ENCODE measurements at places on chromosomes 5 and 9.

DNA sequence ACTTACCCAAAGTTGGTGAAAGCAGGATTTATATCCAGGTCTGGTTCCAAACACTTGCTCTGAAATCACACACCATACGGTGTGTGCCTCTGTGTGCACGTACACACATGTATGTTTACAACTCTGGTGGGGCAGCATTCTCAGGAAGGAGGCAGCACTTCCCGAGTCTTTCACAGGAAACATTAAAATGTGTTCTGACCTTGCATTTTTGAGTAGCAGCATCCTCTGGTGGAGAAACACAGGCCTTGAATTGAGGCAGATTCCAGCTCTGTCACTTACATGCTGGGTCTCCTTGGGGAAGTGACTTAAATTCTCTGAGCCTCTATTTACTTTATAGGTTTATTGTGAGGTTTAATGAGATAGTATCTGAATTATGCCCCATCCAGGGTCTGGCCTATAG, 126.4 kb downstream of the RGS3 start:
- DNase-seq, result no peak

- no peak for DNase-seq
These were observed 71.4 kb downstream of the MYO10 start for GRCh38 chr5:16864631-16865131.

DNA sequence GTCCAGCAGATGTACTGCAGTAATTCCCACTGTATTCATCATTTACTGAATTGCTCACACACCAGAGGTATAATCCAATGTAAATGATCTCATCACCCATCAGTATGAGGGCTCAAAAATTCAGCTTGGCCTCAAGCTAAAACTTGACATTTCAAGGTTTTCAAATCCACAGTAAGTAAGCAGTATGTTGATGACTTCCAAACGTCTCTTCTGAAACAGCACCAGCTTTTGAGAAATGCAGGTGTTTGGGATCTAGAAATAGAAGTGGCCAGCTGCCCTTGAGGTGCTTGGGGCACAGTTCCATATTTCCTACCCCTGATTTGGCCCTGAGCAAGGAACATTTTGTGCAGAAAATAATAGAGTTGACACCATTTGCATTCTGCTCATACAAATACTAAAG, 388.0 kb upstream of the TUSC1 start:
- DNase-seq, result no peak

GRCh38 chr5:180810959-180811622, 8.5 kb upstream of the MGAT1 start:
- DNase-seq, result no peak

DNA sequence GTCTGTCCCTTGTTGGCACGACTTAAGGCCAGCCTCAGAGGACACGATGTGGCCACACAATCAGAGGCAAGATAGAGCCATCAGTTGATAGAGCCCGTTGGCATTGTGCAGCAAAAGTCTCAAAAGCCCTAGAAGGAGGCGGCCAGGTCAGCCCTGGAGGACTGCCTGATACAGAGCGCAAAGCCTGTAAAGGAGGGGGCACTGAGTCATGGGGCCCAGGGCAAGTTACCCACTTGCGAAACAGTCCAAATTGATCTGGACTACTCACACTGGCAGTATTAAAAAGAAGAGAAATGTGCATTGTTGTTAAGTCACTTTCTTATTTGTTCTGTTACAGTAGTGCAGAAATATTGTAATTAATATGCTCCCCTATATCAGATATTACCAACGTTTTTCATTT, 51.5 kb downstream of the KLF9 start:
- no peak for DNase-seq

DNA sequence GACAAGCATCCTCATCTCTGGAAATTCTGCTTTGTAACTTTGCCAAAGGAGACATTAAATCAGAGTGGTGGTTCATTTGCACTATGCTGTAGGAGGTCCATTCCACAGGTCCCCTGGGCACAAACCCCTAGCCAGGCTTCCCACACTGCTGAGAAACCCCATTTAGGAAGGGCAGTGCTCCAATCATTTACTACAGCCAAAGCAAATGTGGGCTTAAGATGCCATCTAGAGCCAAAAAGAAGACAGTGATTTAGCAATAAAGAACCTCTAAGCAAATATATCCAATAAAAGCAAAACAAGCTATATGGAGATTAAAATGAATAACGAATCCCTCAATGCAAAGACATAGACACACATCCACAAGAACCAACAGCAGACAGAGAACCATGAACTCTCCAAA, 129.0 kb upstream of the ALDH1B1 start:
- no peak for DNase-seq

DNA sequence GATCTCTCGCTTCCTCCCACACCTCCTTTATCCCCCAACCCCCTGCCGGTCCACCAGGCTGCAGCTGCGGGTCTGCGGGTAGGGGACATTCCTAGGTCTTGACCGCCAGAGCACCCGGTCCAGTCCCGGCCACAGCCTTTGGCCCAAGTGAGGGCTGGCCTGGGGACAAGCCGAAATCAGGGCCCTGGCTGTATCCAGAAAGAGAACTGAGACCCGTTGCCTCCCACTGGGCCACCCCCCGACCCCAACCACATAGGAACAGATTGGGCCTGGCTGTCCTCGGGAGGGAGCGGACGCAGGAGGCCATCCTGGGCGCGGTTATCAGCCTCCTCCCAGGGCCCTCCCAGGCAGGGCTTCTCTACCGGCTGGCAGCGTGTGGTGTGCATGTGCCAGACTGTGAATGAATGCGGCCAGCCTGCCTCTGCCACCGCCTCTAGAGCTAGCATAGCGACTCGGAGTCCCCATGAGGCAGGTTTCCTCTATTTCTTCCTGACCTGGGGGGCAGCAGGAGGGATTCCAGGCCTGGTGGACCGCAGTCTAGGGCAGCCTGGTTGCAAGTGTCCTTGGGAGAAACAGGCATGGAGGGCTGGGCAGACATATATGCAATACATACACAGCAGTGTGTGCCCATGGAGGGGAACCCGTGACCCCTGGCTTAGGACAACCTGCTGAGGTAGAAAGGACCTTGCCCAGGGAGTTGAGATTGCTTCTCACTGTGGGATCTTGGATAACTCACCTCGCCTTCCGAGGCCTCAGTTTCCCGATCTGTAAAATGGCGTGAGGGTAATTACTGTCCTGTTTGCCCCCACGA, 1.2 kb downstream of the N4BP3 start:
- DNase-seq, result peak; percentile 20

DNA sequence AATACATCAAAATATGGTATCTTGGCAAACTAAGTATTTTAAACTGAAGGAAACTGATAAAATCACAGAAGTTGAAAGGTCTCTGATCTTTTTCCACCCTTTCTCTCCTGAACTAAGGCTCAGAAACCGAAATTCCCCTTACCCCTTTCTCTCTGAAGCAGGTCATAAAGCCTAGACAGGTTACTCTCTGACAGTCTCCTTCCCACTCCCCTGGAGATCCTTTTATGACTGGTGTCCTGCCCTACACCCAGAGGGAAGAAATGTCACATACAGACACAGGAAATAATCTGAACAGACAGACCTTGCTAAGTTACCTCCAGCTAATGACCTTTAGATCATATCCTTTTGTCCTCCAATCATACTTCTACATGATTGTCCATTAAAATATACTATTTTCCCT, 127.4 kb downstream of the HCN1 start:
- no peak for DNase-seq

GRCh38 chr9:113621309-113621791, 157.8 kb downstream of the RGS3 start:
- DNase-seq, result no peak

- DNase-seq, result no peak
These were observed 24.0 kb upstream of the ADAM19 start for GRCh38 chr5:157599565-157599964.

GRCh38 chr9:33426843-33427293, 20.5 kb downstream of the AQP3 start:
- no peak for DNase-seq

DNA sequence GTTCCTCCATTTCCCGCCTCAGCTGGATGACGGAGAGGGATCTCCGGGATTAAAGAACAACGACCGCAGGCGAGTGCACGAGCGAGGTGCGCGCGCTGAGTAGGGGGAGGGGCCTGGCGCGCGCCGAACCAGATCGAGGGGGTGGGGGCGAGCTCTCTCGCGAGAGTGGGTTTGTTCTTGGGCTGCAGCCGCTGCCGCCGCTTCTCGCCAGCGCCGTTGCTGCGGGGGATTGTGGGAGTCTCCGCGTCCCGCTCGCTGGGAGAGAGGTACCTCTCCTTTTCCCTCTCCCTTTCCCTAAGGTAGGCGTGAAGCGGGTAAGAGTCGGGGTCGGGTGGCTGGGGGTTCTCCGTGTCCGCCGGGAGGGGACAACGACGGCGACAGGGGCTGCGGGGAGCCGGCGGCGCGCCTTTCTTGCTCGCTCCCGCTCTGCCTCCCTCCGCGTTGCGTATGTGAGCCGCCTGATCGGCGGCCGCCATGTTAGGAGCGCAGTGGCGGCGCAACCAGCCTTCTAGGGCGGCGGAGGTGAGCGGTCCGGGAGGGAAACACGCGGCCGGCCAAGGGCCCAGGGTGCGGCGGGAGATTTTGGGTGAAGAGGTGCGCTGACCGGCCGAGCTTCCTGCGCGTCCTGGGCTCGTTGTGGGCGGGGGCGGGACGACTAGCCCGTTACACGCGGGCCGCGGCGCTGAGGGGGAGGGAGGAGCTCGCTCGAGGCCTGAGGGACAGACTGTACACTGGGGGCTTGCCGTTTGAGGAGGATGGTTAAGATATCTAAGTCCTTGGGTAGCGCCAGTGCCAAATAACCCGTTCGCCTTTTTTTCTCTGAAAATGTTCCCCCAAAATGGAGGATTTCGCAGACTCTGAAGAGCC, at the start of gene MATR3:
Gene MATR3, plus strand, starts transcription at position 234 of the 867 bp plus-strand sequence. CDS start 13,676 bp downstream, outside the sequence.
- DNase-seq, result peak; percentile 84

DNA sequence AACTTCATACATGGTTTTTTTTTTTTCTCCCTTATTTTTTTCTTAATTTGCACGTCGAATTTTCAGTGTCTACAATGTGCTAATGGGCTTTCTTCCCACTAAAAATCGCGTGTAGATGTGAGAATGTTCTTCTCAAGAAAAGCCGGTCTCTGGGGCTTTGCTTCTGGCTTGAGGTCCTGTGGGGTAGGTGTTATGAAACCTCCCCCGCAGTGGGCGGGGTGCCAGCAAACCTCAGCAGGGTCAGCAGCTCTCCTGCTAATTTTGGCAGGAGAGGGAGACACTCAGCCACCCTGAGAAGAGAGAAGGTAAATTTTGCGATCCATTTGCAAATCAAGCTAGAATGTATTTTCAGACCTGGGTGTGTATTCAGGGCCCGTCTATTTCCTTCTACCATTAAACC, 59.9 kb downstream of the NPR3 start:
- no peak for DNase-seq

GRCh38 chr5:31574772-31575171, 42.7 kb downstream of the C5orf22 start:
- DNase-seq, result no peak

- no peak for DNase-seq
These were observed 191.8 kb downstream of the SEMA6A start for GRCh38 chr5:116382874-116383266.

GRCh38 chr9:132514821-132515220, 67.6 kb upstream of the BARHL1 start:
- no peak for DNase-seq

GRCh38 chr5:82494942-82495341, 216.8 kb upstream of the RPS23 start:
- no peak for DNase-seq

DNA sequence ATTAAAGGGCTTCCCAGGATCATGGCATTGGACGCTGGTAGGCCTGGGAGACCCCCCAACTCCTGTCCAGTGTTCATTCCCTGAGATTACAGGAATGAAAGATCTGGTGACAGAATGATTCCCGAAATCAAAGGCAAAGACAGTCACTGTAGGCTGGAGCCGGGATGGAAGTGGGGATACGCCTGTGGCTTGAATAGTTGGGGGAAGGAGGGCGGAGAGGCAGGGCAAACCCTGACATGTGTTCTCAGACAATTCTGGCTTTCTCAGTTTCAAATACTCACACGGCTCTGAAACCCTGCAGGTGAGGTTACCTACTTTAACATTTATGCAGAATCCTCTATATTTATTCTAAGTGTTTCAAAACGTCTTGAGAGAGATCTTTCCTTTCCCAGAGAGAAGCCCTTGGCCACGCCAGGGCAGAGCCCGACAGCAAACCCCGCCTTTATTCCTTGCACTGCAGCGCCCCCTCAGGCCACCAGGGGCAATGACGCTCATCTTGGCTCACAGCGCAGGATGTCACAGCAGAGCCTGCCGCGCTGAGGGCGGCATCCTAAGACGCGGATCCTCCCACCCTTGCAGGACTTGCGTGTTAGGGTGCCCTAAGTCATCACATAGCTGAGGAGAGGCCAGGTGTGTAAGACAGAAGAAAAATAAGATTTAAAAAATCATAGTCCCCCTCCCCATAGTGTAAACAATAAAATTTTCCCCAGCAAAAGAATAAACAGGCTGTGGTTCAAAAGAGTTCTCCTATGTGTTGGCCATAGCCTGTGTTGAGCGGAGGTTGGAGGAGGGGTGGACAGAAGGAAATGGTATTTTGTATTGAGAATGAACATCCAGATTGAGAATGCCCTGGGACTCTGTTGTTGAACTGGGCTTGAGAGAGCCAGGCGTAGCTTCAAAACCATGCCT, 284.5 kb downstream of the NTRK2 start:
- DNase-seq, result no peak

DNA sequence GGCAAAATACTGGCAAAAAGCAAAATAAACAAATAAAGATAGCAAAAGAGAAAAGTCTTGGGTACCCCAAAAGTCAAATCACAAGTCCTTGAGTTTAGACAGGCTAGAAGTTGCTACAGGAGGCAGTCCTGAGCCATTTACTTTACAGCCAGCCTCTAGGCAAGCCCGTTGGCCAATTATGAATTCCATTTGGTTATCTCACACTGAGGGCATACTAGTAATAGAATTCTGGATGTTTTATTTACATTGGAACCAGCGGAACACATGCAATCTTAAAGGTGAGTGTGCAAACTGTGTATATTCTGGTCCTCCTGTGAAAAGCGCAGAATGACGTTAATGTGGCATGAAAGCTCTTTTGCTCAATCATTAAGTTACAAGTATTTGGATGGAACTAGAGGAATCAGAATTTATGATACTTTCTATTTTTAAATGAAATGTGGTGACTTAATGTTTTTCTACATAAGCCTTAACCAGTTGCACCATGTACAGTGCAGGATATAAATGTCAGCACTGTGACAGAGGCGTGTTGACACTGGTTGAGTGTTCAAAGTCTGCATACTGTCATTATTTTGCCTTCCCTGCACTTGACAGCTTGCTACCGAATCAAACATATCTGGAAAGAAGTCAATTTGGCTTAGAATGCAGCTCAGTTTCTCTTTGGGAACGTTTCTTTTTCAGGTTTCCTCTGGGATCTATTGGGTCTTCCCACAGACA, 7.9 kb downstream of the GDNF start:
- no peak for DNase-seq

DNA sequence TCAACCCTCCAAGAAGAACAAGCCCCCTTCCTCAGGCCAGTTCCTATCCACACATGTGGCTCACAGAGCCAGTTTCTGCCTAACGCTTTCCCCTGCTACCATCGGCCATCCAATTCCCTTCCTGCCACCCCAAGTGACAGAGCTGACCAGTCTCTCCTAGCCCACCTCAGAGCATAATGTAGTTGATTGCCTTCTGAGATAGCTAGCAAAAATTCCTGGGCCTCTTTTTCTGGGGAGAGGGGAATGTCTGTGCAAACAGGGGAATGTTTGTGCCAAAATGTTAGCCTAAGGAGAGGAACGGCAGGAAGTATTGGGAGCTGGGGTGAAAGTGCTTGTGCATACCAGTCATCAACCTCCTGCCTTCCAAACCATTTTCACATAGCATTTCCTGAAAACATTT, 157.0 kb downstream of the PJA2 start:
- DNase-seq, result no peak

GRCh38 chr9:131402738-131403492, 9.0 kb downstream of the PRRC2B start:
- no peak for DNase-seq
